Hepatocyte (in vitro differentiated cells): ENCODE measurements at places on chromosomes 16 and 17. TPM values are rescaled to one million over a fixed set of nuclear protein-coding genes. Genes with fewer than 3 reads are reported as not detected.

DNA sequence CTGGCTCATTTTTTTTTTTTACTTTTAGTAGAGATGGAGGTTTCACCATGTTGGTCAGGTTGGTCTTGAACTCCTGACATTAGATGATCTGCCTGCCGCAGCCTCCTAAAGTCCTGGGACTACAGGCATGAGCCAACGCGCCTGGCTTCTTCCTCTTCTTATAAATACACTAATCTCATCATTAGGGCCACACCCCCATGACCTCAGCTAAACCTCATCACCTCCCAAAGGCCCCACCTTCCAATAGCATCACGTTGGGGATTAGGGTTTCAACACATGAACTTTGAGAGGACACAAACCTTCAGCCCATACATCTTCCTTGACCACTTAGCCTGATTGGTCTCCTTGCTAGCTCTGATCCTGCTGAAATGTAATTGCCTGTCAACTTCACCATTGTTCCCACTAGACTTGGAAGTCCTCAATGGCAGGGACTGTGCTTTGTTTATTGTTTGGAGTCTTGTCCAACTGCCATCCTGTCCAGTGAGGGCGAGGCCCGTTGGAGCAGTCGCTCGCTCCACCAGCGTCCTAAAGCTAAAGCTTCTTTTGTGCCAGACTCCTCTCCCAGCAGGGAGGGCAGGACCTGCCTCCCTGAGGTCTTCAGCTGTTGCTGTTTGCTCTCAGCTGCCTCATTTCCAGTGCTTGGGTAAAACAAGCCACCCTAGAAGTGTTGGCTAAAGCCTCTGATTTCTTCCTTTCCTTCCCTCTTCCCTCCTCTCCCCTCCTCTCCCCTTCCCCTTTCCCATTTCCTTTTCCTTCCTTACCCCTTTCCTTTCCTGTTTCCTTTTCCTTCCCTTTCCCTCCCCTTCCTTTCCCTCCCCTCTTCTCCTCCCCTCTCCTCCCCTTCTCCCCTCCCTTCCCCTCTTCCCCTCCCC is 85.3 kb downstream of the HAPSTR1 start:
- no peak for DNase-seq

DNA sequence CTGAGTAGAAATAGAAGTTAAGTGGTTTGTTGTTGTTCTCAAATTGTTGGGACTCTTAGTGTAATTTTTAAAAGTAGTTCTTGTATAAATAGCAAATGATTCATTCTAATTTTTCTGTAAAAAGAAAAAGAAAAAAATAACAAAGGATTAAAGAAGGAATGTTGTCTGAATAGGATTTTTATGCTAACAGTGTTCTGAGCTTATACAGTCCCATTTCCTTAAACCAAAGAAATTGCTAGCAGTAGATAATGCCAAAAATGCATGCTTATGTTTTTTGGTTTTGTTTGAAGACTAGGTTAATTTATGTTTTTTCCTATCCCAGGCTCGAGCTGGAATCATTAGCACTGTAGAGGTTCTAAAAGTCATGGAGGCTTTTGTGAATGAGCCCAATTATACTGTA is 44.7 kb upstream of the KPNB1 start:
- no peak for DNase-seq

DNA sequence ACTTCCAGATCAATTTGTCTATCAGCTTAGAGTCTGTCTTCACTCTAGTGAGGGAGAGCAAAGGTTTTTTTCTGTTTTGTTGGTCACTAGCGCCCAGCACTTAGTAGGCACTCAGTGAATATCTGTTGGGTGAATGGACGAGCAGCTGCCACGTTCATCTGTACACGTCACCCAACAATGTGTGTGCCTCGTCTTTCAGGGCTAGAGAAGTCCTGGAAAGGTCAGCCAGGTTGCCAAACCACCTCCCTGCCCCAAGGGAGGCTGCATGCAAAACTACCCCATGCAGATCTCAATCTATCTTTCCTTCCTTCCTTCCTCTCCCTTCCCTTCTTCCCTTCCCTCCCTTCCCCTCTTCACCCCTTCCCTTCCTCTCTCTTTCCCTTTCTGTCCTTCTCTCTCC is 340.9 kb downstream of the SOX9 start:
- DNase-seq: no peak

GRCh38 chr16:64151990-64152767 is 969.7 kb downstream of the CDH11 start:
- no peak for DNase-seq

DNA sequence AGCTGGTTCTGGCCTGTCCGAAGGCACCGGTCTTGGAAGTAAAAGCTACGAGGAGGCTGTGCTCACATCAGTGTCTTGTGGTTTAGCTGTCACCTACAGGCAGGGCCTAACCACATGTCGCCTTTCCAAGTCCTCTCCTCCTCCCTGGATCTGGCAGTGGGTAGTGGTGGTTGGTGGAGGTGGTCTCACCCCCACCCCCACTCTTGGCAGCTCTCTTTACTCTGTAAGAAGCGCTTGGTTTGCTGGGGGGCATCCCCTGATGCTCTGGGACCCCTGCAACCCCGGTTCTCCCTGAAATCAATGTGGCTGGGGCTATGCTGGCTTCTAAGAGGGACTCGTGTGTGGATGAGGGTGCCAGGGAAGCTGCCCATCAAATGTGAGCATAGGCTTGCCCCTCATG is 68.3 kb downstream of the WIPI1 start:
- no peak for DNase-seq

- DNase-seq: no peak
Observed at GRCh38 chr16:70407811-70408274, 31.1 kb downstream of the ST3GAL2 start.

GRCh38 chr16:46785076-46785845 is 37.1 kb upstream of the MYLK3 start:
- DNase-seq: no peak

DNA sequence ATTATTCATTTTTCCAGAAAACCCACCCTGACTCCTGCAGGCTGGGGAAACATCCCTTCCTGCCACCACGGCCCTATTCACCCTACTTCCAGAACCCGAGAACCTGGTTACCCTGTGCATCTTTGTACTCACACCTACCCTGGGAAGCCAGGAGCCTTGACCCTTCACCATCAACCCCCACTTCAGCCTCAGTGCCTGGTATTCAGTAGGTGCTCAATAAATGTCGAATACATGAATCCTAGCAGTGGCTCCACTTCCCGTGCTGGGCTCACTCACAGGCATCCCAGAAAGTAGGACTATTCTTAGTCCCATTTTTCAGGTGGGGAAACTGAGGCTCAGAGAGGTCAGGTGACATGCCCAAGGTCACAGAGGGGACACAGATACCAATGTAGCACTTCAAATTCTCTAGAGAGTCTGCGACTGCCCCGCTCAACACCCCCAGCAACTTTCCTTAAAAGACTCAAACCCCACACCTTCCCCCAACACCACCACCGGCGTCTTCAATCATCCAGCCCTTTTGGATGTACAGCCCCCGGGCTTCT is 36.1 kb upstream of the CMIP start:
- DNase-seq: no peak

Gene NPIPA7
- 5.1 and 11.2 TPM in 2 replicates for total RNA-seq

Gene MAZ
- total RNA-seq: 123 and 132 TPM in 2 replicates
